ENCODE measurements at places on chromosomes 16 and 17.

DNA sequence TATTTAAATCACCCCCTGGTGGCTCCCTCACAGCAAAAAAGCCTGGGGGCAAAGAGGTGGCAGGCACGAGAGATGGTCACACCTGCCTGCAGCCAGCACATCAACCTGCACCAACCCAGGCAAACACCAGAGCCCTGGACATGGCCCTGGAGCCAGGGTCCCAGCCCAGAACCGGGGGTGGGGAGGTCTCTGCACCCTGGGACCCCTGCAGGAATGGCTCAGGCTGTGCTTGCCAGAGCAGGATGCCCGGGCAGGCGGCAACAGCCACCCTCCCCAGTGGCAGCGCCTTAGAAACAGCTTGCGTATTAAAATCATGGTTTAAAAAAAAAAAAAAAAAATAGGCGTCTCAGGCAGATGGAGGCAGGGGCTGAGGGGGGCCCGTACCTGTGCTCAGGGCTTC is 16.2 kb downstream of the MYBBP1A start:
- DNase-seq: no peak

DNA sequence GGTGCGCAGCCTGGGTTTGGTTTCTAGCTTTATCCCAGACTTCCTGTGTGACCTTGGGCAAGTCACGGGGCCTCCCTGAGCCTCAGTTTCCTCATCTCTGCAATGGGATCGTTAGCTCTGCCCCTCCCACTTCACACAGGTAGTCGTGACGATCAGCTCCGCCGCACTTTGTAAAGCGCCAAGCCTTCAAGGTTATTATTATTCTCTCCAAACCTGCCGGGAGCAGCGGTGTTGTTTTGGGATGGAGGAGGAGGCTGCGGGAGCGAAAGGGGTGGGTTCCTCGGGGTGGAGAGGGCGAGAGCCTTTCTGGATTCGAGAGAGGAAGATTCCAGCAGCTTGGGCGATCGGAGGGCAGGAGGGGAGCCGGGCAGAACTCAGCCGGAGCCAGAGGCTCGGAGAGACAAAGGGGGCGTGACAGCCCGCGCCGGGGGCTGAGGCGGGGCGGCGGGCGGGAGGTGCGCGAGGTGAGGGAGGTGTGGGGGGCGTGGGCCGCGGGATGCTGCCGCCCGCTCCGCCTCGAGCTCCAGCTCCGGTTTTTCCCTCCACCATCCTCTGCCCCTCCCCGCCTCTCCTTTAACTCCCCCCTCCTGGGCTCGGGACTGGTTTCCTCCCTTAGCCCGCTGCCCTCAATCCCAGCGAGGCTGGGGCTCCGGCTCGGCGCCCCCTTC is at the start of gene EFNB3:
TSS of gene EFNB3 (plus strand) at position 602 of the 668 bp plus-strand sequence. CDS start 397 bp downstream, outside the sequence.
- no peak for DNase-seq

GRCh38 chr17:2609091-2609490 is 15.6 kb downstream of the PAFAH1B1 start:
- no peak for DNase-seq

- no peak for DNase-seq
Measured at GRCh38 chr17:7437950-7438614, 1.2 kb upstream of the FGF11 start.

DNA sequence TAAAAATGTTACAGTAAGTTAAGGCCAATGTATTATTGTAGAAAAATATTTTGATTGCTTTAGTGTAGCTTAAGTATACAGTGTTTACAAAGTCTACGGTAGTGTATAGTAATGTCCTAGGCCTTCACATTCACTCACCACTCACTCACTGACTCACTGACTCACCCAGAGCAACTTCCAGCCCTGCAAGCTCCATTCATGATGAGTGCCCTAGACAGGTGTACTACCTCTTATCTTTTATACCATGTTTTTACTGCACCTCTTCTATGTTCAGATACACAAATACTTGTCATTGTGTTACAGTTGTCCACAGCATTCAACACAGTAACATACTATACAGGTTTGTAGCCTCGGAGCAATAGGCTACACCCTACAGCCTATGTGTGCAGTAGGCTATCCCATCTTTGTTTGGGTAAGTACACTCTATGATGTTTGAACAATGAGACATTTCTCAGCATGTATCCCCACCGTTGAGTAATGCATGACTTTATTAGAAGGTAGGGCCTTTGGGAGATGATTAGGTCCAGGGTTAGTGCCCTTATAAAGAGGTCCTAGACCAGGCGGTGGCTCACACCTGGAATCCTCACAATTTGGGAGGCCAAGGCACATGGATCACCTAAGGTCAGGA is 117.8 kb downstream of the SLC39A11 start:
- DNase-seq: no peak

DNA sequence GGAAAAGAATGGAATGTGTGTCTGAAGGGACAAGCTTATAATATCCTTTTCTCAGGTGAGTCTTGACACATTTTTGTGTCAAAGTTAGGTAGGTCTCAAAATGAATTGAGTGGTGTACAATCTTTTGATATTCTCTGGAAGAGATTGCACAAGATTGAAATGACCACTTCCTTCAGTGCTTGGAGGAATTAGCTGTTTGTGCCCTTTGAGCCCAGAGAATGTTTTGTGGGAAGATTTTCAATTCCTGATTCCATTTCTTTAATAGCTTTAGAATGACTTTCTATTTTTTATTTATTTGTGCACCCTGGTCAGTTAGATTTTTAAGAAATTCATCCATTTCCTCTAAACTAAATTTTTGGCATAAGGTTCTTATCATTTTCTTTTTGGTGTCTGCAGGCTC is 1.6 kb upstream of the CCL13 start:
- DNase-seq: no peak

GRCh38 chr17:1512351-1512750 is 4.1 kb downstream of the INPP5K start:
- DNase-seq: no peak

GRCh38 chr16:14015948-14016347 is 55.2 kb upstream of the MRTFB start:
- no peak for DNase-seq

GRCh38 chr16:80804526-80805383 is at the start of gene CDYL2:
Gene CDYL2, minus strand, starts transcription at chr16:80804598. Its CDS starts 425 bp downstream, at chr16:80804173.
- peak; percentile 38 for DNase-seq

DNA sequence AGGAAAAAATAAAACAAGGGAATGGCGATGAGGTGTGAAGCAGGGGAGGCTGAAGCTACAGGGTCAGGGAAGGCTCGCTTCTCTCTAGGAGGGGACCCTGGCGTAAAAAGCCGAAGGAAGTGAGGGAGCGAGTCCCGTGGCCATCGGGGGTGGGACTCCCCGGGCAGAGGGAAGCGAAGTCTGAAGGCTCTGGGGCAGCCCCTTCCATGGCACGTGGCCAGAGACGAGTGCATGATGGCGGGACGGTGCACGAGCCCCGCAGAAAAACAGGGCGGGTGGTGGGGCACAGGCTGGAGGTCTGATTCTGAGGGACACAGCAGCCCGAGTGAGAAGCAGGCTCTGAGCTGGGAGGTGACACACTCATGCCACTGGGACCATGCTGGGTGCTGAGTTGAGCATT is 21.1 kb upstream of the NCBP3 start:
- no peak for DNase-seq

DNA sequence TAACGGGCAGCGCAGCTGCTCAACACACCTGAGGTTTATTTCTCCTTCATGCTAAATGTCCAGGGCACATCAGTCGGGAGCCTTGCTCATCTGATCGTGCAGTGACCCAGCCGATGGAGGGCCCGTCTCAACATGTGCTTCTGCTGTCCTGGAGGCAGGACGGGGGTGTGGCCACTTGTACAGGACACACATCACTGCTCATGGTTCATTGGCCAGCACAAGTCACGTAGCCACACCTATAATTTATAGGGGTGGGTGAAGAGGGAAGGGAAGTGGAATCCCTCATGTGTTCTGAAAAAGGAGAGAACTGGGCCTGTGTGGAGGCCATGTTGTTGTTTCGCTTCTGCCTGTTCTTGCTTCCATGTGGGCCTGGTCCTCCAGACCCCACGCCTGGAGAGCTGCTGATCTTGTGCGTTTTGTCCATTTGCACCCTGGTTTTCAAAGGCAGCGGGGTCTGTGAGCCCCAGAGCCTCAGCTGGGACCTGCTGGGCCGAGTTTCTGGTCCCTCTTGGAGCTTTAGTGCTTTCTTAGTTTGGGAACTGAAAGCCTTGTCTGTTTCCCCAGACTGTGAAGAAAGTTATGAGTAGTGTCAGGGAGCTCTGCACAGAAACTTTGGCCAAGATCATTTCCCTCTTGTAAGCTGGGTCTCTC is 60.5 kb downstream of the CMIP start:
- DNase-seq: no peak

GRCh38 chr16:11393366-11393765 is 48.1 kb downstream of the RMI2 start:
- DNase-seq: no peak

GRCh38 chr17:233473-233941 is 52.1 kb upstream of the DOC2B start:
- DNase-seq: no peak

DNA sequence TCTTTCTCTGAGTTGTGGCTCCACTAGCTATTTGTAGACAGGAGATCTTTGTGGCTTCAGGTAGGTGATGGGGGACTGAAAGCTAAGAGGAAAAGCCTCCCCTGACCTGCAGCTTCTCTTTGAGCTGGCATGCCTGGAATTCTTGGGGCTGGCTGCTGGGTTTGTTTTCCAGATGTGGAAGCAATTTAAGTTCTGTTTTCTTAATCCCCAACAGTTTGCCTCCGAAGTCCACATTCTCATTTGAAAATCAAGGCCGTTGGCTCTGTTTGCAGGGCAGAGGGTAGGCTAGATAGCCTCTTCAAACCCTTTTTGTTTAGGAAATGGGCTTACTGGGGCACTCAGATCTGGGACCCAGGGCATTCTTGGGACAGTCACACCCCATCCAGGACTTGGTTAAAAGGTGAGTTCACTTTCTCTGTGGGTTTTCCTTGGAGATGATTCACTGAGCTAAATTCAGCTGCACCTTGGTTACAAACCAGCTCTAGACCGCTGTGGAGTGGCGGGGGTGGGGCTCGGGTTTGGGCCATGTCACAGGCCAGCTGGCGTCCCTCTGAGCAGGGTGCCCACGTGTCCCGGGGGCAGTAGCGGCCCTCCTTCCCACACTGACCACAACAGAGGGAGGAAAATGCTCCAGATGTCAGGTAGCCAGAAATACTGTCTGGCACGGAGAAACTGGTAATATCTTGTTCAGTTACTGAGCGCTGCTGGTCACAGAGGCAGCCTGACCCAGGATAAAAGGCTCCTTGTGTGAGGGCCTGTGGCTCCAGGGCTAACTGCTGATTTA is 108.5 kb downstream of the RAB11FIP4 start:
- DNase-seq: no peak

- DNase-seq: no peak
Measured at GRCh38 chr16:53378138-53378537, 56.1 kb upstream of the RBL2 start.

DNA sequence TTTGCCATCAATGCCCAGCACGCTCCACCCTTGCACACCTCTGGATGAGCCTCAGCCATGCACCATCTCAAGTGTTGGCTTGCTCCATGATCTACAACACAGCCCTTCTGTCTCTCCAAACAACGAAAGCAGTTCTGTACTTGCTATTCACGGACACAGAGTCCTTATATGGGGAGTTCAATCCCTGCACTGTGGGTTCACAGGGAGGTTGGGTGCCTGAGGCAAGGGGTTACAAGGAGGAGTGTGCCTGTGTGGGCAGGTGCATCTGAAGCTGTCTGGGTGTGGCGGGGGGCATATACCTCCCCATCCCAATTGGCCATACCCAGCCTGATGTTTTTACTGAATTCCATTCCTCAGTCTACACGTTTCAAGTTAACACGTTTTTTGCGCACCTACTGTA is 5.6 kb downstream of the RUNDC3A start:
- DNase-seq: no peak

DNA sequence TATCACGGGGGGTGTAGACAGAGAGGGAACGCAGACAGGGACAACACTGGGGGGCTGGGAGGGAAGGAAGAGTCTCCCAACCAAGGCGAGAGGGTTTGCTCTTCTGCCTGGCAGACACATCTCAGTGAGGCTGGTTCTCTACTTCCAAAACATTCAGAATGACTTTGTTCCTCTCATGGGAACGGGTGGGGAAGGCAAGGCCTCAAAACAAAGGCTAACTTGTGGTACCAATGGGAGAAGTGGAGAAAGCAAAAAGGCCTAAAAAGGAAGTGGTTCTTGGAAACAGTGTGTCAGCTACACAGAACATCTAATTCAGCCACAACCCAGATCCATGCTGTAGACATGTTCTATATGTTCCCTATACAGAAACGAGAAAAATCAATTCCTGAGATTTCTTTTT is 7.5 kb downstream of the FLOT2 start:
- no peak for DNase-seq

DNA sequence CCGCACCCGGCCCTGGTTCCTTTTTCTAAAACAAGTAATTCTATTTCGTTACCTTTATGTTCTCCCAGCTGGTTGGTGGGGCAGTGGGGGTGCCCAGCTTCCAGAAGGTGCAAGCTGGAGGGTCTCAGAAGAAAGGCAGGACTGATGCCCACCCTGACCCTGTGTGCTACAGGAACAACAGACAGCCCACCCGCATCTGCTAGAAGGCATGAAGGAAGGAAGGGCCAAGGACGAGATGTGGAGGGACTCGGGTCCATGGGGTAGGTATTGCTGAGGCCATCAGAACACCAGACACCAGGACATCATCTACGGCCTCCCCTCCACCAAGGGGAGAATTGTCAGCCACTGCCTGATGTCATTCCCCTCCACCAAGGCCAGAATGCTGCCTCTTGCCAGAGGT is 6.4 kb upstream of the CYTH1 start:
- no peak for DNase-seq

- DNase-seq: no peak
Measured at GRCh38 chr16:162271-162991, 3.3 kb upstream of the HBM start.

DNA sequence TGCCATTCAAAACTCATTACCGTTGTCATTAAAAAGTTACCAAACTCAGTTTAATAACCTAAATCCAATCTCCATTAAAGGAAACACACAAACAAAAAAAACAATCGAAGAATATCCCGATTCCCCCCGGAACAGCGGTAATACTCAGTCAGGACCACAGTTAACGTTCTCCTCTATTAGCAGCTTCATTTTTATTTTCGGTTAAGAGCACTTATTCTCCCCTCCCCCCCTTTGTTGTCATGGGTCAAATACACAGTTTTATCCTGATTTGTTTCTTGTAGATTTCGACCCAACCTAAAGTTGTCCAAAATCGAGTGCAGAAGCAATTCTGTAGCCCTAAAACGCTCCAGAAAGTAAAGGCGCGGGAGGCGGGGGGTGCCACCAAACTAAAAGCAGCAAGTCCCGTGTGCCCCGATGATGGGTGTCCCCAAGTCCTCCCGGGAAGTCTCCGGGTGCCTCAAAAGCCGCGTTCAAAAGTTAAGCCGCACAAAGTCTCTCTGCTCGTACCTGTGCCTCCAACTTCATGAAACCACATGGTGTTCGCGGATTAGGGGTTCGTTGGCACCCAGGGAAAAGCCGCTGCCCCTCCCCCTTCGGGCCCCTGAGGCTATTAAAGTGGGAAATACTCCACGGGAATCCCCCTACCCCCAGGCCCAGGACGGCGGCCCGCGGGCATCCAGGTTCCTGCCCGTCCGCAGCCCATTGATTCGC is 996 bp downstream of the SUMO2 start:
- peak; percentile 27 for DNase-seq

GRCh38 chr17:76410328-76410965 is 26.0 kb downstream of the SPHK1 start:
- no peak for DNase-seq

Measured in stimulated activated CD4-positive, alpha-beta T cell treated with anti-CD3 and anti-CD28 coated beads, TNF-alpha, amount 100 ng/mL, for 1 hour (primary cell).